HFFc6 (cell line): ENCODE measurements at places on chromosomes 6 and 20. TPM values are rescaled to one million over a fixed set of nuclear protein-coding genes. Genes with fewer than 3 reads are reported as not detected.

DNA sequence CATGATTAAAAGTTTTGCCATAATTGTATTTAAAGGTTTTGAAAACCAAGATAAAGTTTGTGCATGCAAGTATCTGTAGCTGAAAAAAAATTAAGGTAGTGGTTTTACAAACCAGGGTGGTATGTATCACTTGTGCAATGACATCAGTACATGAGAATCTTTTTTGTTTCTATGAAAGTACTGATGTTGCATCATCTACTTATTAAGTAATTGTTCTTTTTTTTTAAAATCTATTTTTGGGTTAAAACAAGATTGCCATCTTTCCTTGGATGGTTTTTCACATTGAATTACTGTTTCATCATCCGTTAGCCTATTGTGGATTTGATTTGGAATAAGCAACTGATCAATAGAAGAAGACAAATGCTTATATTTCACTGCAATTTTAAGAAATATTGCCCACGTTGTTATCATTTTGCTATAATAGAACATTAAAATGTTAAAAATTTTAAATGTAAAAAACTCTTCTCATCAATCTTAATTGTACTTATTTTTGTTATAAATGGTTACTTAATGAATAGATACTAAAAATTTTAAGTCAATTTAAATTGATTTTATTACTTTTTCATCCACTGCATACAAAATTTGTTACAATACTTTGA is 39.8 kb upstream of the TAGAP start:
- peak; percentile 53 for DNase-seq

- DNase-seq: no peak
These were observed 62.5 kb downstream of the CNKSR3 start for GRCh38 chr6:154447954-154448353.

DNA sequence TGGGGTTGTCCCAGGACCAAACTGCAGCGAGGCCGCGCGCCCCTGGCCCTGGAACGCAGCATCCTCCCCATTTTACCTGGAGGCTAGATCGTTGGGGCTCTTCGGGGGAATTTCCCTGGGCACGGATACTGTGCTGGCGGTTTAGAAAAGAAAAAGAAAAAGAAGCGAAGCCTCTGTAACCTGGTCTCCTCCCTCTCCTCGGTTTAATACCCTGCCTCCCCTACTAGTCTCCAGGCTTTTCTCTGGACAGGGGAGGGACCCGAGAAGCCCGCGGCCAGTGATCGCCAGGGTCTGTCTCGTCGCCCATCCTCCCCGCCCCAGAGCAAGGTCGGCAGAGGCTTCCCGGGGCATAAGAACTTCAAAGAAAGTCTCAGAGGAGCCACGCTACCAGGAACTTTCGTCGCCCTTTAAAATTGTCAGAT is 6.1 kb upstream of the LAMP5 start:
- no peak for DNase-seq

DNA sequence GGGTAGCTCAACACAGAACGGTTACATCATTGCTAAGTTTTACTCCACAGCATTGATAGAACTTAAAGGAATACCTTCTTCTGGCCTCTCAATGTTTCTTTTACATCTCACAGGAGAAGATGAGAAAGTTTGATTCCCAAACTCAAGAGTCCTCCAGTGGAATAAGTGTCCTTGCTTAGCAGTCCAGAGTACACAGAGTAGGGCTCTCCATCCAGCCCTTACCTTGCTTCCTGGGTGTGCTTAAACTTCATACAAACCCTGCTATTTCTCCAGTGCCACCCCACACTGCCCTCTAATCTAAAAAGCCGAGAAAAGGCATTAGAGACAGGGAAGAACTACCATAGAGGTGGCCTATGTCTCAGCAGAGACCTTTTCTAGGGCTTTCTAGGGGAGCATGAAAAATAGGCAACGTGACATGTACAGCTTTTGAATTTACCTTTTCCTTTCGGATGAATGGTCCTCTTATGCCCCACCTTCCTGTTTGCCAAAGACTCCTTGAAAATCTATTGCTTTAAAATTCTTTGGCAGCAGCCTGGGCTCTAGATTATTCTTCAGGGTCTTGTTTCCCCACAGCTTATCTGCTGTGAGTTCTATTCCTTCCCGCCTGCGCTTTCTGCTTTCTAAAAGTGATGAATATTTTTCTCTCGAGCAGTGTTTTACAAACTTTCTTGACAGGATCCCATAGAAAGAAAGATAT is 12.1 kb downstream of the ADGRF1 start:
- DNase-seq: no peak

DNA sequence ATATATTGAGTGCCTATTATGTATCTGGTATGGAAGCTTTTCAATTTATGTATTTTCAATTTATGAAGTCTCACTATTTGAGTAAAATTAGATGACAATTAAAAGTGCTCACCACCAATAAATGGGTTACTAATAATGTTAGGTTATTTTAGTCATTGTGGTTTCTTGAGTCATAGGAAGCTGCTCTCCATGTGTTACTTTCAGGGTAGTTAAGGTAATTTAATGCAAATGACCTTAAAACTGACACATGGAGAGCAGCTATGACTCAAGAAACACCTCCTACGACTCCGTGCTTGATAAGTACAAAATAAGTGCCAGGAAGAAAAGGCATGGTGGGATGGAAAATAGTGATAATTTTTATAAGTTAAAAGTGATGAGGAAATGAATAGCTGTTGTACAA is 16.5 kb upstream of the TINAG start:
- peak; percentile 21 for DNase-seq

DNA sequence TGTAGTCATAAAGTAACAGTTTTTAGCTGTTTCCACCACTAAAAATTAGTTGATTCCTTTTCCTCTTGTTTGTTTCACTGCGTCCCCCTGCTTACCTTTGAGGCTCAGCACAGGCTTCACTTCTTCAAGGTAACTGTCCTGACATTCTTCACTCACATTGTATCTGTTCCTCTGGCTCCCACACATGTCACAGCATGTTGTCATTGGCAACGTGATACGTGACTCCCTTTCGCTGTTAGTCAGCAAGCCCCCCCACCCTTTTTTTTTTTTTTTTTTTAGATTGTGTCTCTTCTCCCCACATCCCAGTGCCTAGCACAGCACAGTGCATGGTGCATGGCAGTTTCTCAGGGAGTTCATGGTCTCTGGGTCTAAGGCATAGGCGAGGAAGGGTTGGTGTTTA is 13.3 kb downstream of the VAPB start:
- no peak for DNase-seq

- DNase-seq: no peak
These were observed 22.2 kb downstream of the RIN2 start for GRCh38 chr20:19780261-19780660.

- DNase-seq: no peak
These were observed 26.5 kb upstream of the ZBTB22 start for GRCh38 chr6:33343953-33344611.

DNA sequence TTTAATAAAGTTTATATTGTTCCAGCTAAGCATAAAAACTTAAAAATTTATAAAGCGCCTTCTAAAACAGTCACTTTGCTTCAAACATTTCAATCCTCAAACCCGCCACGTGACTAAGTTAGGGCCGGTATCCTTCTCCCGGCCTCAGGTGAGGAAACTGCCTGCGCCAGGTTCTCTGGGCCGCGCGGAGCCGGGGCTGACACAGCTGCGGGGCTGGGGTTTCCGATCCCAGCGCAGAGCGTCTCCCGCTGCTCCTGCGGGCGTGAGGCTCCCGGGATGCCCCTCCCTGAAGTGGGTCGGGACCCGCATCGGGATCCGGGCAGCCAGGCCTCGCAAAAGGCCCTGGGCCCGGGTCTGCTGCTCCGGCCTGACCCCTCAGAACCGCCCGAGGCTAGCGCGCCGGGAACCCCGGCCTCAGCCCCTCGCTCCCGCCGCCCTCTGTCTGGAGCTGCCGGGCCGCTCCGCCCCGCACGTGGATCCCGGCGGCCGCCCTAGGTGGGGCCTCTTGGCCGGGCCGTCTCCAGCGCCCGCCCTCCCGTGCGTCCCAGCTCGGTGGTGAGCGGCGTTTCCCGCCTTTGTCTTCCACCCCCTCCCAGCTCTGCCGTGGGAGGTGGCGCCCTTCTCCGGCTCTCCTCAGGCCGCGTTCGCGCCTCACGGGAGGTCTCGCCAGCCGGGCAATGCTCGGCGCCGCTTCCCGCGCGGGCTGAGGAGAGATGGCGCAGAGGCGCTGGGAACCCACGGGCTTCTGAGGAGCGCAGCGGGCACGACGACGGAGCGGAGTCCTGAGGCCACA is 267.9 kb downstream of the DLL1 start:
- no peak for DNase-seq

DNA sequence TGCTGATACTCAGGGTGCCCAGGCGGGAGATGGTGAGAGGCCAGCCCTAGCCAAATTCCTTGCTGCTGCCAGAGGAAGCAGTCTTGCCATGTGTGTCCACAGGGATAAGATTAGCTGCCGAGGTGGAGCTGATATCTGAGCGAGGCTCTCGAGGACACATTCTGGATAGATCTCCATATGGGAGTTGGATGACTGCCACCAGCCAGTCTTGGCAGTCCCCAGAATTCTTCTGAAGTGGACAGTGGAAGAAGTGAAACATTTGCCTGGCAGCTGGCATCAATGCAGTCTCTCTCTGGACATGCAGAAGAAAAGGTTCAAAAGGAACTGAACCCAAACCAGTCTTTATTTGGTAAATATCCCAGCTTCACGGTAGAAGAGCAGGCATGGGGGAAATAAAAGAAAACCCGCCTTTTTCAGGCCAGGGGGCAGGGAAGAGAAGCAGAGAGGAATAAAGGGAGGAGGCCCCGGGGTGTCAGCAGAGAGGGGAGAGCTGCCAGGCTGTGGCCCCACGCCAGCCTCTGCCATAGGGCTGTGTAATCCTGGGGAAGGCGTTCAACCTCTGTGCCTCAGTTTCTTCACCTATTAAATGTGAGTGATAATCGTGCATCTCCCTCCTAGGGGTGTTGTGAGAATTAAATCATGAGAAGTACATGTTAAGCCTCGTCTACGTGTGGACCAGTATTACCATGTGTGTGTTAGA is 3.7 kb upstream of the FUCA2 start:
- no peak for DNase-seq

DNA sequence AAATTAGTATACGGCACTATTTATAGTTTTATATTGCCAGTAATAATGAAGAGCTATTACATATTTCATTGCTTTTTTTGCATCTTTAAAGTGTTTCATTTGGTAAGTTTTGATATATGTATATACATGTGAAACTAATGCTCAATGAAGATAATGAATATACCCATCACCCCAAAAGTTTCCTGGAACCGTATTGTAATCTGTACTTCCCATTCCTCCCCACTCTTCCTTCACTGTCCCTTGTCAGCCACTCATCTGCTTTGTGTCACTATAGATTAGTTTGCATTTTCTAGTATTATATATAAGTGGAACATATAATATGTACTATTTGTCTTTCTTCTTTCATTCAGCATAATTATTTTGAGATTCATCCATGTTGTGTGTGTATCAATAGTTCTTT is 10.3 kb upstream of the TBC1D32 start:
- no peak for DNase-seq

DNA sequence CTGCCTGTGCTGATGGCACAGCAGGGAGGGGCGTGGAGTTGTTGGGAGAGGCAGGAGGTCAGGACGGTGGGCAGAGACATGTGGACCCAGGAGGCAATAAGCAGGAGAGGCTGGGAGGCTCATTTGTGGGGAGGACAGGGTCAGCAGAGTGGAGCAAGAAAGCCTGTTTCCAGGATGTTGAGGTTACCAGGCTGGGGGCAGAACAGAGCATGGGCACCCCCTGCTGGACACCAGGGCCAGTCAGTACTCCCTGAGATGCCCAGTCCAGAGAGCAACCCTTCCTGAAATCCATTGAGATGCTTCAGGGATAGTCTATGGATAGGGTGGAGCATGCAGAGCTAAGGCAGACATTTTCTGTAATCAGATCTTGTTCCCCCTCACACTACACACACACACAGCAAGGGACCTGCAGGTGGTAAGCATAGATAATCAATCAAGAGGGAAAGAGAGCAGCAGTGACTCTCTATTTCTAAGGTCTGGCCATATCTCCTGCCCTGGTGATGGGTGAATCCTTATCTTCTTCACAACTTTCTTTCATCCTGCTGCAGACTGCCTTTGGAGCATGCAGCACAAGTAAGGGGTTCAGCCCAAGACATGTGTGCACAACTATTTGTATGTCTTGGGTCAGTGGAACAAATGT is 41.7 kb downstream of the MOCS1 start:
- DNase-seq: peak; percentile 57

DNA sequence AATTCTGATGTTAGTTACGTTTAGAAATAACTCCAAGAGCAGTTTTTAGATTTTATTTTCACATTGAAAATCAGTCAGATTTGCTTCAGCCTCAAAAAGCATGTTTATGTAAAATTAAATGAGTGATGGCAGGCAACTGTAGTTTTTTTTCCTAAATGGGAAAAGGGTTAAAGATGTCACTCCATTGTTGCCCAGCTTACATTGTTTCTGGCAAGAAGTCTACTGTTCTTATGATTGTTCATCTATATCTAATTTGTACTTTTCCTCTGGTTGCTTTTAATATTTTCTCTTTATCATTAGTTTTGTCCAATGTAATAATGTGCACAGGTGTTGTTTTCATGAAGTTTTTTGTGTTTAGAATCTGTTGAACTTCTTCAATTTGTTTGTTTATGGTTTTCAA is 6.7 kb upstream of the TTK start:
- DNase-seq: no peak

GRCh38 chr6:46893648-46894047 is 28.1 kb downstream of the ADGRF5 start:
- DNase-seq: no peak

GRCh38 chr6:73032586-73032985 is 192.7 kb downstream of the KHDC1L start:
- DNase-seq: peak; percentile 50

- no peak for DNase-seq
These were observed 79.0 kb downstream of the LYRM4 start for GRCh38 chr6:5181510-5182317.

DNA sequence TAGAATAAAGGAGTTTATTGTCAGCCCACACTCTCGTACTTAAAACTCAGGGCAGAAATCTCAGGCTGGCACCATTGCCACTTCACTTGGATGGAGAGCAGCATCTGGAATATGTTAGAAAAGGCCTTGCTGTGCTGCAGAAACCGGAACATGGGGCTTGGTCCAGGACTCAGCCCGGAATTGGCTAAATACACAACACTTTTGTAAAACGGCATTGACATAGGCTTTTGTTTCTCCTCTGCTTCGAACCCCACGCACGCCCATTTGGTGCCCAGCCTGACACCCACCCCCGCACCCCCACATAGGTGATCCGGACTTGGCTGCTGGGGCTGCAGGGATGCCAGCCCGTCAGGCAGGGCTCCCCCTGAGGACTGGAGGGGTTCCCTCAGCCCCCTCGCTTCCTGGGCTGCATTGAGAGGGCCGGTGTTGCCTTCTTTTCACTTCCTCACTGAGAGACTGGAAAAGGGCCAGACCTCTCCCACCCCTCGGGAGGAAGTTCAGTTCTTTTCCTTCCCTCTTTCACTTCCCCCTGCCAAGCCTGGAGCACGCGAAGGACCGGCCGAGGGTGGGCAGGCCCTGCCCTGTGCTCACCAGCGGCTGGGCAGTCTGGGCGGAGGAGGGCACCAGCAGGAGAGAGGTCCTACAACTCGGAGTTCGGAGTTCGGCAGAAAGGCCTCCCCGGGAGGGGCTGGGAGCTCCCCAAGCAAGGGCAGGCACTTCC is 17.9 kb upstream of the CST3 start:
- no peak for DNase-seq

MYB gene
- 0.18 to 0.21 TPM (median 0.19 TPM) in 3 replicates for total RNA-seq

HTR1B gene
- total RNA-seq: 0.22 to 0.85 TPM (median 0.56 TPM) in 3 replicates

SEMG1 gene
- not detected in 3 replicates for total RNA-seq

KIAA1755 gene
- total RNA-seq: 0.99 to 2.4 TPM (median 1.5 TPM) in 3 replicates

LY6G5C gene
- total RNA-seq: 2.0 to 2.8 TPM (median 2.1 TPM) in 3 replicates

BFSP1 gene
- 1.5 to 2.5 TPM (median 1.8 TPM) in 3 replicates for total RNA-seq
